Stimulated activated CD4-positive, alpha-beta T cell treated with anti-CD3 and anti-CD28 coated beads, Interleukin-2, amount 100 ng/mL, for 4 hours (primary cell): ENCODE measurements at places on chromosomes 2 and 18.

- DNase-seq = no peak
These were observed 673.8 kb upstream of the FANCL start for GRCh38 chr2:58914733-58915505.

GRCh38 chr18:78640246-78640995, 339.2 kb upstream of the SALL3 start:
- no peak for DNase-seq

DNA sequence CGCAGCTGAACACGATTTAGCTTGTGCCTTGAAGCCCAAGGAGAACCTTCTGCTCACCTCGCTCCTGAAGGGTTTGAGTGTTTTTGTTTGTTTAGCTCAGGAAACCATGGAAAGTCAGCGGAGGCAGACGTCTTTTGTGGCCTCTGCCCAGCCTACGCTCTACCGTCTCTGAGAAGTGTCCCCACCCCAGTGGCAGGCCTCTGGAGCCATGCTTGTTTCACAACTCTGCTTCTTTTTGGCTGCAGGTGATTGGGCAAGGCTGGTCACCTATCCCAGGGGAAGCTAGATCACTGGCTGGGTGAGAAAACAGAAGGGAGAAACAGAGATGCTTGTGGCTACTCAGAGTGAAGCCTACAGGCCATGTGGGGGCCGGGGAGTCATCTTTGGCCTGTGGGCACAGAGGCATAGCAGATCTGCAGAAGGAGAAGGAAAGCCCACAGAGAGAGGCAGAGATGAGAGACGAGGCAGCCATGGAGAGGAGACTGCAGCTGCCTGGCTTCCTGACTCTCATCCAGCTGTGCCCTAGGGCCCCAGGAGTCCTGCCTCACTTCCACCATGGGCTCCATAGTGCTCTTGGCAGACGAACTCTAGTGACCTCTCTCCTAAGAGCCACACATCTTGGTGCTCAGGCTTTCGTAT, 50.1 kb downstream of the CIB4 start:
- no peak for DNase-seq

DNA sequence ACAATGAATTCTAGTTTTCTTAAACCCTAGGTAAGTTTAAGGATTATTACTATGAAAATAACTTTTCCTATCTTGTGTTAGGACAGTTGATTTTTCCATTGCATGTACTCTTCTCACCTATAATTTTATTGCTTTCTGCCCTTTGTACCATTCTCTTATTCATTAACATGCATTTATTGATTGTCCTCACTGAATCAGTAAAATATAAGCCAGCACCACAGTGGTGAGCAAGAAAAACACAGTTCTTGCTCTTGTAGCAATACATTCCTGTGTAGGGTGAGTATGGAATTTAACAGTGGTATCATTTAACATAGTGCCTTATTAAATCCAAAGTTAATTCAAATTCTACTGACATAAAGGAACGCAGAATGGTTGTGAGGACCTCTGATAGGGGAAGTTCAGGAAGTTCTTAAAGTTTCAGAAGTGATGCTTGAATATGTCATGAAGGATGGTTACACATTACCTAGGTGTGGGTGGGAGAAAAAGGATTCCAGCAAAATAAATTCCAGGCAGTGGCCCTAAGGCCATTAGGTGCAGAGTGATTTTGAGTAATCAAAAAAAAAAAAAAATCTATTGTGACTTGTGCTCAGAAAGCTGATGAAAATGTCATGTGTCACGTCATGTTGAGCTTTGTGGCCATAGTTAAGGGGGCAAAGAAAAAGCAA, 104.7 kb upstream of the DSEL start:
- no peak for DNase-seq

DNA sequence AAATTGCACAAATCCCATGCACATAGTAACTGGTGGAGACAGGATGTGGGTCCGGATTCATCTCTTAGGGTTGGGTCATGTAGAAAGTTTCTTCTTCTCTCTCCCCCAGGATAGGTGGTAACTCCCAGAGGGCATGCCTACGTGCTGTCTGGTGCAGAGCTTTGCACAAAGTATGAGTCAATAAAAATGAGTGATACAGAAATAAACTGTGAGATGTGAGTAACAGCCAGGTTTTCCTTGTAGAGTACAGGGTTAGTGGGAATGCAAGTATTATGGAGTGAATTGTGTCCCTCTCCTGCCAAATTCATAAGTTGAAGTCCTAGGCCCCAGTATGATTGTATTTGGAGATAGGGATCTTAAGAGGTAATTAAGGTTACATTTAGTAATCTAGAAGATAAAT, 289.4 kb downstream of the ALK start:
- DNase-seq = no peak

GRCh38 chr2:15311926-15312325, 249.2 kb downstream of the NBAS start:
- no peak for DNase-seq

DNA sequence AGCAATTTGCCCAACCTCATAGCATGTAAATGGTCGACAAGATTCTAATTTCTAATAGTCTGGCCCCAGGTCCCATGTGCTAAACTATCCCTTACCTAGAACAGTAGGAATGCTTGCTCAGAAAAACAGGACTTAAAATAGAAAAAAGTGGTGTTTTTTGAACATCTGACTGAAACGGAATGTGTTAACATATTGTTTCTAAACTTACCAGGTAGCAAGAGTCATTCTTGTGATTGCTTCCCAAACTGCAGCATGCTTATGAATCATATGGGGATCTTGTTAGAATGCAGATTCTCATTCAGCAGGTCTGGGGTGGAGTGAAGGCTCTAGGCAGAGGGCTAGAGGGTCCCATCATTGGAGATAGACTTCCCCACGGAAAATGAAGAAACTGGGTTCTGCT, 5.8 kb upstream of the SLC20A1 start:
- no peak for DNase-seq

- DNase-seq = no peak
These were observed 175.6 kb downstream of the LAMA1 start for GRCh38 chr18:6941996-6942395.

DNA sequence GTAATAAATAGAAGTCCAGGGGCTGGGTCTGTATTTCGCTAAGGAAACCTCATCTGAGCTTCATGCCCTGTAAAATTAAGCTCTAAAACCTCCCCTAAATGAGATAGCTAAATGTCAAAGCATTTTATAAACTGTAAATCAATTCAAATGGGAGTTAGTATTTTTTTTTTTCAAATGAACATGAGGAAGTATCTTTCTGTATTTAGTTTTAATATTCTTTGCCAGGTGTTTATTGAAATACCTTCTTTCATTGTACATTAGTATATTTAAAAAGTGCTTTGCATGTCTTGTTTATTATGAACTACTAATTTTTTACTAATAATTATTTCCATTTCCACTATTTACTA, 47.7 kb downstream of the ATIC start:
- DNase-seq = no peak

DNA sequence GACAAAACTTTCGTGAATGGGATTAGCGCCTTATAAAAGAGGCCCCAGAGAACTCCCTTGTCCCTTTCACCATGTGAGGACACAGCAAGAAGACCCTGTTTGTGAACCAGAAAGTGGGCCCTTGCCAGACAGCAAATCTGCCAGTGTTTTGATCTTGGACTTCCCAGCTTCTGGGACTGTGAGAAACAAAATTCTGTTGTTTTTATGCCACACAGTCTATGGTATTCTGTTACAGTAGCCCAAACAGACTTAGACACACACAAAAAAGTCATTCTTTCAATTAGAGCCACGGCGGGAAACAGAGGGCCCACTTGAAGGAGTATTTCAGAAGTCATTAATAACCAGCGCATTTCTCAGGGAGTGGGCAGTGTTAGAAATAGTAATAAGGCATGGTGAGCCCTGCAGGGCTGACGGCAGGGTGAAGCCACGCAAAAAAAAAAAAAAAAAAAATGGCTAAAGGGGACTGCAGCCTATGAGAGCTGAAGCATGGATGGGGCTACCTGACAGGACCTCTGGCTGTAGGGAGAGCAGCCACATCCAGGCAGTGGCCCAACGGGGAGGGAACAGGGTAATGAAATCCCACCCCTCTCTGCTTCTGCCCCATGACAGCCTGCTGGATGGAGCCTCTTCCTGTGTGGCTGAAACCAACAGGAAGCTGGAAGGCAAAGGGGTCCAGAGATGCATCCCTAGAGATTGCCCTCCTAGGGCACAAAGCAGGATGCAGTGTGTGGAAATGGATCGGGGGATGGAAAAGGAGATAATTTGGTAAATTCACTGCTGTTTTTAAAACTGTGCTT, 189.3 kb downstream of the KCNS3 start:
- DNase-seq = no peak

- no peak for DNase-seq
These were observed 152.0 kb upstream of the ZEB2 start for GRCh38 chr2:144671695-144672455.

DNA sequence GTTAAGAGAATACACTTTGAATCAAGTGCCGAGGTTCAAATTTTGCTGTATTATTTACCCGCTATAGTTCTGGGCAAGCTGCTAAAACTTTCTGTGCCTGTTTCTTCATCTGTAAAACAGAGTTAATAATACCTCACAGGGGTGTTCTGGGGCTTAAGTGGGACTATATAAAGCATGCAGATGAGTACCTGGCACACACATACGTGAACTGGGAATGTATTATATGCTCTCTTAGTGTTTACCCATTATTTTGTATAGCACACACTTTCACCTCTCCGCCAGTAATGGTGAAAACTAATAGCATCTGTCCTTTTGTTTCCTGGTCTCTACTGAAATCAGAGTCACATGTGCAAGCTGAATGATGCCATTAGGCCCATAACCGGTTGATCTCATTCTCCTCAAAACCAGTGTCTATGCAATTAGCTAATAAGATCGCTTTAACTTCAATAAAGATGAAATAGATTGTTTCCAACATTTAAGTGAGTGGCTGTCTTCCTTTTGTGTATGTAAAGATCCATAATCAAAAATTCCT, 3.8 kb upstream of the CDKL4 start:
- no peak for DNase-seq

GRCh38 chr2:241562269-241562891, 3.8 kb downstream of the BOK start:
- DNase-seq = no peak

DNA sequence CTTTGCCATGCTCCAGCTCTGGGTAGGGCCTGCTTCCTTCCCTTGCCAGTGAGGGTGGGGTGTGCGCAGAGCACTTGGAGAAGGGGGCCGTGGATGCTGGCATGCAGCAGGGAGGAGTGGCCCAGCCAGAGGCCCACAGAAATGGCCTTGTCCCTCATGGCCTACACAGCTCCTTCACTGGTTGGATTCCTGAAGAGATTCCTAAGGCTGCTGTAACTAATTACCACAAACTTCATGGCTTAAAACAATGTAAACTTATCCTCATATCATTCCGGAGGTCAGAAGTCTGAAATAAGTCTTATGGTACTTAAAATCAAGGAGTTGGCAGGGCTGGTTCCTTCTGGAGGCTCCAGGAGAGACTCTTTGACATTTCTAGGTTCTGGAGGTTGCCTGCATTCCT, 195.2 kb downstream of the GLI2 start:
- no peak for DNase-seq

- DNase-seq = no peak
These were observed 62.9 kb downstream of the ARHGAP15 start for GRCh38 chr2:143192106-143192505.

- DNase-seq = peak; percentile 52
These were observed 78.1 kb downstream of the AAK1 start for GRCh38 chr2:69565431-69565839.

- DNase-seq = no peak
These were observed 329.0 kb downstream of the DYSF start for GRCh38 chr2:71782323-71782722.

DNA sequence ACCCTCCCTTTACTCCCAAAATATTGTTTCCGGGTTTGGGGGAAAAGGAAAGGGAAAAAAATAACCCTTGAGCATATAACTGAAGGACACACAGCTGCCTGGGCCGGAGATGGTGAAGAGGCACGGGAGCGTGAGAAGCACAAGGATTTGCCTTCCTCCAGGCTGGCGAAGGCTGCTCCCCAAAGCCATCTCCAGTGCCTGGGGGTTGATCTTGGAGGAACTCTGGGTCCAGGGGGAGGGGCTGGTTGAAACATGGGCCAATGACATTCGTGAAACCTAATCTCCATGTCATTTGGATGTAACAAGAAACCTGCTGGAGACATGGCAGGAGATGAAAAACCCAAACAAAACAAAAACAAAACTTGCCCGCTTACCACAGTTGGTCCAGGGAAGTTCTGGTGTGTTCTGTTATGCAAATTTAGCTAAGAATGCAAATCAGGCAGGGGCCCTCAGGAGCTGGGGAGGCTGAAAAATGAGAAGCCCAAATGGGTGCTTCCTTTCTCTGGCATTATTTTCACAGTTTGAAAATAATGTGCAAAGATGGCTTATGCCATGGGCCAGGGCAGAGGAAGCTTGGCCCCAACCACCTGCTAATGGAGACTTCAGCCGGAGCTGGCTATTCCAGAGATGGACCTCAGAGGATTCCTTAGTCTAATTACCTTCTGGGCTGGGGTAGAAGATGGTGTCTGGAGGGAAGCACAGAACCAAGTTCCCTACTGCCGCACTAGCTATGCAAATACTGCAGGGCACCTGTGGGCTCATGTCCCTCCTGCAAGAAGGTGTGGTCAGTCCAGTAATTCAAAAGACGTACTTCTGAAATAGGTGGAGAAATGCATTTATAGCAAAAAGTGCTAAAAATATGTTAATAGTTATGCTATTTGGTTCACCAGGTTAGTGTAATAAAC, 180.9 kb downstream of the BCL2 start:
- DNase-seq = no peak

DNA sequence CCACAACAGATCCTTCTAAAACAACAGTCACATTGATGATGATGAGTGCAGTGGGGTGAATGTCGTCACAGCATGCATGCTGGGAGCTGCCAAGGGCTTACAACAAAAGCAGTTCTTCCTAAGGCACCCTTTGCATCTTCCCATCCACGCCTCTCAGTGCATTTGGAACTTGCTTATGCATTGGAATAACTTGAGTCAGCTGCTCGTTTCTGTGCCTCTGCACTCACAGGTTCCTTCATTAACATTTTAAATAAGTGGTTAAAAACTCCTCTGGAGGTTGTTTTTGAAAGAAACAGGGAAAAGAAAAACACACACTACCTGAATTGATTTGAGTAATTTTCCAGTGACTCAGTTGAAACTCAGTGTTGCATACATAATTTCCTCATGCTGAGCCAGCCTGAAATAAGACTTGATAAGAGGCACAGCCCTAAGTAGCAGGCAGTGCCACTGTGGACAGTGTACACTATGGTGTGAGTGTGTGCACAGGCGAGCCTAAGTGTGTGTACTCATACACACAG, 46.8 kb upstream of the TRIM43B start:
- no peak for DNase-seq

- no peak for DNase-seq
These were observed 385.5 kb downstream of the LPIN1 start for GRCh38 chr2:12131975-12132374.

DNA sequence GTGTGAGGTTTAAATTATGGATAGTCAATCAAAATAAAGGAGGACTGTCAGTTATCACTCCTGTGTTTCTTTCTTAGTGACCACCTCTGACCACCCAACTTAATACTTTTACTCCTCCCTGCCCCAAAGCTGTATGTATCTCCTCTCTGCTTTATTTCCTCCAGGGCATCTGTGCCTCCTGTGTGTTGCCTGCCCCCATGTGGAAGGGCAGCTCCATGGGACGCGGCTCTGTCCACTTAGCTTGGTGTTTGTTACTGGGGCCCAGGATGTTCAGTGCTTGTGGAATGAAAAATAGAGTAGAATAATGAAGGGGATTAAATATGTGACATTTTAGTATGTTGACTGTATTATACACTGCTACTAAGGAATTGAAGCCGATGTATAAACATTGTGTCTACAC, 9.8 kb downstream of the ACP1 start:
- no peak for DNase-seq
